ENCODE measurements at places on chromosomes 1 and 21. TPM values are rescaled to one million over a fixed set of nuclear protein-coding genes. Genes with fewer than 3 reads are reported as not detected.

The PALMD gene
- 2.6 TPM for polyA plus RNA-seq

DNA sequence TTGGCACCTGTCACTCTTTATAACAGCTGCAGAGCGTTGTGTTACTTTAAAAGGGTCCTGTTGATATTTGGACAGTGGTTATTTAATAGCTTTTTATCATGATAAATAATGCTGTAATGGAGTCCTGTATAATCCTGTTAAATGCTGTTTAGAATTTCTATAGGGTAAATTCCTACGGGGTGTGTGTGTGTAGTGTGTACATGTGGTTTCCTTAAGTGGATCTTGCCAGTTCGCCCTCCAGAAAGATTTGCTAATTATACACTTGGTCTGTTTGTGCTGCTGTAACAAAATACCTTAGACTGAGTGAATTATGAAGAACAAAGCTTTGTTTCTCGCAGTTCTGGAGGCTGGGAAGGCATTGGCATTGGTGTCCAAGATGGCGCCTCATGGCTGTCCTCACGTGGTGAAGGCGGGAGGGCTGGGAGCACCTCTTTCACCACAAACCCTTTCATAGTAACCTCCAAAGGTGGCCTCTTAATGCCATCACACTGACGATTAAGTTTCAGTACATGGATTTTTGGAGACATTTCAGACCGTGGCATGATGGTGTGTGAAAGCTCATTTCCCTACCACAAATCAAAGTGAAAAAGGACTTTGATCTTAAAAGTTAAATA lies 11.2 kb downstream of the PRMT2 start:
- DNase-seq: no peak

- no peak for DNase-seq
Observed at GRCh38 chr1:94119796-94120569, 965 bp downstream of the ABCA4 start.

DNA sequence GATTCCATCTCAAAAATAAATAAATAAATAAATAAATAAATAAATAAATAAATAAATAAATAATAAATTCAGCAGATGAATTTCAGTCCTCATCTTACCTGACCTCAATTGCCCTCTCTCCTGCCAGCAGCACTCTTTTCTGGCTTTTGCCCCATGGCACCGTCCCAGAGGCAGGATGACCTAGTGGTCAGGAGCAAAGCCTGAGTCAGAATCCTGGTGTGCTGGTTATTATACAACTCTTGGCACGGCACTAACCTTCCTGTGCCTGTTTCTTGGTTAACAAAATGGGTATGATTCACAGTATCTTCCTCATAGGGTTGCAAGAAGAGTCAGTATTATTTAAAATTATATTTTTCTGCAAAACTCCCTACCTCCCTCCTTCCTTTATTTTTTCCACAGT lies 43.0 kb downstream of the NKAIN1 start:
- DNase-seq: no peak

DNA sequence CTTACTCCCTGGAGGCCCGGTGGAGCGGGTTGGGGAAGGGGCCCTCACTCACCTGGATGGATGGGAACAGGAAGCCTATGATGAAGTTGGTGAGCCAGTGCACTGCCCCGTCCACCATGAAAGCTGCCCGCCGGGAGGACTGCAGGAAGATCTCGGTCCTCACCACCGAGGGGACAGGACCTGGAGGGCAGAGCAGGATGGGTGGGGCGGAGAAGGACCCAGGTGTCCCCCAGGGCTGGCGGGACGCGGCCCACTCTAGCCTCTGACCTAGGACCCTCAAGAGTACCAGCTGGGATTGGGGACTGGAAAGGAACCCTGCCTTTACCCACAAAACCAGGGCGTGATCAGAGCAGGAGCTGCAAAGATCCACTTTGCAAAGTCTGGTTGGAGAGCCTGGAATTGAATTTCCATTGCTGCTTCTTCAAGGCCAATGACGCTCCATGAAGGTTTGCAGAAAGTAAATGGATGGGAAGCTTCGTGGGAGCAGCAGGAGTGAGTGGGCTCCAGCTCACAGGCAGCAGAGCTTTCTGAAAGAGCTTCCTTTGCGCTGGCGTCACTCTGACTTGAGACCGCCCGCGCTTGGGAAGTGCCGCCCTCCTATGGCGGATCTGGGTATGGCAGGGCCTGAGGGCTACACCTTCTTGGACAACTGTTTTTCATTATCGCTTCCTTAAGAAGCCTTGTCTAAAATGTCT lies 21.4 kb downstream of the SLC2A7 start:
- DNase-seq: no peak

DNA sequence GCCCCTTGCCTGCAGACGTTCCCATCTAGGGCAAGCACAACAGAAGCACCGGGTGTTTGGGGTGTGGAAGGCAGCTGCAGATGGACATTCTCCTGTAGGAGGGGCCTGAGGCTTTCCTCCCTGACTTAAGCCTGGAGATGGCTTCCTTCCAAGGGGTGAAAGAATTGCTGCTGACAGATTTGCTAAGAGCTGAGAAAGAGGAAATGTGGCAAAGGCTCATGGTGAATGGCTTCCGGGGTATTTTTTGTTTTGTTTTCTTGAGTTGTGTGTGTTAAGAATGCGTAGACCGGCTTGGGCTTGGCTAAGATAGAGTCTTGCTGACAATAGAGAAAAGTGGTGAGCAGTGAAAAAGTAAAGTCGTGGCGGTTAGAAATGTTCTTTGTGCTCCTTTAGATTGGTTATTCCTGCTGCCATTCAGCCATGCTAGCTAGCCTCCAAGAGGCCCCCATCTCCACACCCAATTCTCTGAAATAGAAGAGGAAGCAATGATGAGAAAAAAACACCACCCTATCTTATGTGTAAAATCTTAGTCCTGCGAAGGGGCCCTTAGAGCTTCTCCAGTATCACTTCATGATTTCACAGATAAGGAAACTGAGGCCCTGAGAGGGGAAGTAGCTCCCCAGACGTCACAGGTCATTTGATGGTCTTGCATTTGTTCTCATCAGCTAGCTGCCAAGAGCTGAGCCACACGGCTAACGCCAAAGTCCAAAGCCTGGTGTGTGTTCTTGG lies 36.9 kb downstream of the EIF2D start:
- DNase-seq: no peak

DNA sequence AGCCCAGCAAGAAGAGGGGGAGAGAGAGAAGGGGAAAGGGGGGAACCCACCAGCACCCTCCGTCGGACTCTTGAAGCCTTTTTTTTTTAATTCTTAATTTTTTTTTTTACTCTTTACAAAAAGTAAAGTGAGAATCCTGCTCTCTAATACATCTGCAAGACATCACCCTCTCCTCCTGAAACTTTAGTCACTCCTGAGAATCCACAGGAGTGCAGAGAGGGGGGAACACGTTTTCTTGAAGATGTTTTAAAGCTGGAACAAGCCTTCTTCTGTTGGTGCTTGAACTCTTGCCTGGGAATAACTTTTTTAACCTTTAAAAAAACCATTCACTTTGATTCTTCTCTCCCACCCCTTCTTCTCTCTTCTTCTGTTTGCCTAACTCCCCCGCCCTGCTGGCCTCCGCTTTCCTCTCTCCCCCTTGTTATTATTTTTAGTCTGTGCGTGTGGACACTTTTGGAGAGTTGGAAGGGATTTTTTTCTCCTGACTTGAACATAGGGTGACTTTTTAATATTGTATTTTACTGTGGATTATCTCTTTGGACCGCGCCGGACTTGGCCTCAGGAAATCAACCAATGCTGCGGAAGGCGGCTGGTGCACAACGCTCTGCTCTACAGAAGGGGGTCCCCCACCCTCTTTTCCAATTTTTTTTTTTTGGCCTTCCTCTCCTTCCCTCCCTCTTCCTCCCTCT lies 383 bp upstream of the PRRX1 start:
- no peak for DNase-seq

DNA sequence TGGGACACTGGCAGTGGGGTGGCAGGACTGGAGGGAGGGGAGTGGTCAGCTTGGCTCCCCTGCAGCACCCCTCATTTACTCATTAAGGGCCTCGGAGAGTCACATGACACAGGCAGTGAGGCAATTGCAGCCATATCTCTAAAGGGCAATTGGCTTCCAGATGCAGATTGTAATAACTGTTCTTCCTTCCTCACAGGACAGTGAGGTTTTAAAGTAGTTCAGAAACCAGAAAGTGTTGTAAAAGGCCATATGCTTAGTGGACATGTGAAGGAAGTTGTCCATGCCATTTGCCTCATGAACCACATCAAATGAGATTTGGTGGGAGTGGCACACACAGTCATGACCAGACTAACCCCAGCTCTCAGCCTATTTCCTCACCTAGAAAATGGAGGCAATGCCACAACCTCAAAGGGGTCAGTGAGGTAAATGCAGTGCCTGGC lies 11.1 kb downstream of the MTX1 start:
- DNase-seq: no peak

GRCh38 chr1:84715342-84716019 lies 25.2 kb upstream of the SSX2IP start:
- no peak for DNase-seq

GRCh38 chr1:232463225-232463624 lies 166.7 kb downstream of the SIPA1L2 start:
- no peak for DNase-seq

- DNase-seq: no peak
Observed at GRCh38 chr1:51636191-51636590, 19.3 kb downstream of the OSBPL9 start.

- DNase-seq: no peak
Observed at GRCh38 chr1:99173282-99173681, 91.0 kb upstream of the PLPPR4 start.

DNA sequence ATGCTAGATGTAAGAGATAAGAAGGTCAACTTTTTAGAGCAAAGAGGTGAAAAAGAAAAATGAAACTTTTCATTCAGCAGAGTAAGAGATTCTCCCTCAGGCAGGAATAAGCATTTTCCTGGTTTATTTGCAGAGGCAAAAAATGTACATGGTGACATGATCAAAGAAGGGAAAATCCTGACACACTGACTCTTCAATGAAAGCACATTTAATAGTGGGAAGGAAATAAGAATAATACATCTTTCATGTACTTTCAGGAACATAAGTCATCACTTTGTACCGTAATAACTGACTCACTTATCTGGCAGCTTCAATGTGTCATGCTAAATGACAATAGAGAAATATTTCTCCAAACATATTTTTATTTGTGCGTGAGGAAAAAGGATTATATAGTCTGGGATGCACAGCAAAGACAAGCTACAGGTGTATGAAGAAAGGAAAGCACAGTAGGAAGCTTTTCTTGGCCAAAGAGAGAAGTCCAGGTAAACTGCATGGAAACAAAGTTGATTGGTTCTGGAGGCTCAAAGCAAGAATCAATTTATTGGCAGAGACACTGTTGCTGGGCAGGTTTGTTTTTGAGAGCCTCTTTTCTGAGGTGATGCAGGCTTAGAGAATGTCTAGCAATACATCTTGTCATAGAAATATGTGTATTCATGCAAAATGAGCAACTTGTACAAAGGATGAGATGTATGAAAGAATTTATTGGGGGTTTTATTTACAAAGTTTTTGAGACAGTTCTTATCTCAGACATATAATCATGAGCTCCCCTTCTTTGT lies 1409.0 kb downstream of the PLA2G4A start:
- no peak for DNase-seq

Data from right renal cortex interstitium (tissue), 3 donors.